NK-92 treated with Interleukin-12 subunit alpha and Interleukin-12 subunit beta, amount 100 ng/mL, for 24 hours (cell line): ENCODE measurements at places on chromosomes 3 and 15.

- no peak for DNase-seq
Observed at GRCh38 chr3:186991470-186991869, 61.1 kb downstream of the ST6GAL1 start.

DNA sequence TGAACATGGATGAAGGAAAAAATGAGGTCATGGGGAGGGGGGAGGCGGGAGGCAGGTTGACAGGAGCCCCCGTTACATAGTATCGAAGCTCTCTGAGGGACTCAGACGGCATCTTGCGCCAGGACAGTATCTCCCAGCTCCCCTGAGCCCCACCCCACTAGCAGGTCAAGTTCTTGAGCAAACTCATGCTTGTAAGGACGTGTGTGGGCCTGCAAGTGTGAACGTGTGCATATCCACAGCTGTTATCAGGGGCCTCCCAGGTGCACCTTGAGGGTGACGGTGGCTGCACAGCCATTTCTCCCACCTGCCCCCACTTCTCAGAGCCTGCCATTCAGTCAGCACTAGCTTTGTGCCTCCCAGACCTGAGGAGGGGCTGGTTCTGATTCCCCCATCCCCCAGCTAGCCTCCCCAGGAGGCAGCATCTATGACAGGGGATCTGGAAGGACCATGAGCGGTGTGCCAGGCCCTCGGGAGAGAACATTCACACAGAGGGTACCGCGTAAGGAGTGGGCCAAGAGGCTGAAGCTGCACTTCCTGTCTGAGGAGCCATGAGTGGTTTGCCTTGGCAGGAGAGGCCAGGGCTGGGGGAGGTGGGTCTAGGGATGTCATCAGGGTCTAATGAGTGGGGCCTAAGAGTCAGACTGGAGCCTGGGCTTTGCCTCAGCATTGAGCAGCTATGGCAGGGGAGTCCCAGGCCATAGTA is 2.9 kb downstream of the SEMA3F start:
- DNase-seq = no peak

- no peak for DNase-seq
Observed at GRCh38 chr3:108804437-108804836, 18.1 kb upstream of the TRAT1 start.

GRCh38 chr15:88624156-88624970 is 3.2 kb downstream of the AEN start:
- DNase-seq = no peak

- DNase-seq = no peak
Observed at GRCh38 chr3:13548696-13549622, at the start of gene FBLN2. FBLN2 (plus strand) TSS chr3:13549125; CDS start chr3:13570356, 21,231 bp downstream.

- DNase-seq = no peak
Observed at GRCh38 chr15:75313116-75313845, 22.6 kb upstream of the COMMD4 start.
